ENCODE measurements at places on chromosomes 4 and X. TPM values are rescaled to one million over a fixed set of nuclear protein-coding genes. Genes with fewer than 3 reads are reported as not detected.

Gene SSX1
- total RNA-seq, result not detected

Gene UBA6
- total RNA-seq, result 178 TPM

Gene TRPC5OS
- total RNA-seq, result not detected

Gene RPA4
- not detected for total RNA-seq

Gene XKRX
- not detected for total RNA-seq

- no peak for DNase-seq
These were observed 2761.5 kb downstream of the ARAP2 start for GRCh38 chr4:33482773-33483172.

GRCh38 chr4:153618833-153619232, 65.2 kb upstream of the TLR2 start:
- DNase-seq, result no peak

DNA sequence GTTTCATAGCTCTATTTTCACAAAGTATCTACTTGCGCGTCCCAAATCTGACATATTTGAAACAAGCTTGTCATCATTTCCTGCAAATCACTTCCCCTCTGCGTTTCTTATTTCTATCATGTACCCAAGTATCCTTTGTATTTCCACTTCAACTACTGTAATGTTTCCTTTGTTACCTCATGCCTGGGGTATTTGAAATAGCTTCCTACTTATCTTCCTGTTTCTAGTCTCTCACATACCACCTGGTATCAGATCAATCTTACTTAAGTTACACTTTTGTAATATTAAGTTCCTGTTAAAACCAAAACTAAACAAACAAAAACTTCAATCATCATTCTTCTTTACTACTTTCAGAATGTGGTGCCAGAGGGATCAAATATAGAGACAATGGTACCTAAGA, 93.6 kb upstream of the SMAD1 start:
- DNase-seq, result no peak

DNA sequence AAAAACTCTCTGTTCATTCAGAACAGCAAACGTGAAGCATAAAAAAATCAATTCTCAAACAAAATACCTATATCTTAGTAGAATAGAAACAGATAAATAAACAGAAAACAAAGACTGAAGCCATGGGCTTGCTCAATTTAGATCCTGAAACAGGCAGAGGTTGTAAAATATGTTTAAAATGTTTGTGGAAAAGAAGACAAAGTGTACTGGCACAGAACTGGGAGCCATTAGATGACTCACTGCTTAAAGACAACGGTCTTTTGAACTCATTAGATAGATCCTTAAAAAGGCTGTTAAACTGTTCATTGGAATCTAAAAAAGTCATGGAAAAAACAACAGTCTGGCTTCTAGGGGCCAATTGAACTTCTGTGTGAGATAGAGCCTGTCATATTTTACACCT, 247.0 kb upstream of the NDST4 start:
- peak; percentile 41 for DNase-seq

DNA sequence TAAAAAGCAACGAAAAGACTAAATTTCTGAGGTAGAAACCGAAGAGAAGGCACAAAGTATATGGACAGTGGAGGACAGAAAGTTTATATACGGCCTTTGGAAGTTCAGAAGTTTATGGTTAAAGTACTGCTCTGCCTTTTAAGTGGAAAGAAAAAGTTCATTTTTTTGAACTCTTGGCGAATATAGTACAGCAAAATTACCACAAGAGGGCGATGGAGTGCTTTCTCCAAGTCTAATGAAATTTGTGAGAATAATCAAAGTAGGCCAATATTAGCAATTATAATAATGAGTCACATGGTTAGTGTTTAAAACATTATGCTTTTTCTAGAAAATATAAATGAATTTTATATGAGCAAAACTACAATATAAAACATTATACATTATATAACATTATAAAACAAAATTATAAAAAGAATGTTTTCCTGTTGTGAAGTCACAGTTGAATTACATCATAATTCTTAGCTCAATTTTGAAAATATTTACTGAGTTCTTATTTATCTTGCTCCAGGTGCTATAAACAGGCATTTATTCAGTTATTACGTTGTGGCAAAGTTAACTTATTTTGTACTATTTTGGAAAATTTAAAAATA, 136.2 kb upstream of the BMPR1B start:
- no peak for DNase-seq

DNA sequence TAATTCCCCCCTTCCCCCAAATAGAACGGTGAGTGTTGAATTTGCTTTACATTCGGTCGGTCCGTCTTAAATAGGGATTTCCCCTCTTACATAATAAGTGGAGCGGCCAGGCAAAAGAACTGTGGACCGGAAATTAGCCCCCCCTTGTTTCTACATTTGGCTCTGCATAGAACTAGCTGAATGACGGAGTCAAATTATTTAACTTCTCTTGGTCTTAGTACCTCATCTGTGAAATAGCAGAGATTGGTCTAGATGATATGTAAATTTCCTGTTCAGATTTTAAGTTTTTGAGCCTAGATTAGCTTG, 1.3 kb downstream of the SPATA18 start:
- no peak for DNase-seq

DNA sequence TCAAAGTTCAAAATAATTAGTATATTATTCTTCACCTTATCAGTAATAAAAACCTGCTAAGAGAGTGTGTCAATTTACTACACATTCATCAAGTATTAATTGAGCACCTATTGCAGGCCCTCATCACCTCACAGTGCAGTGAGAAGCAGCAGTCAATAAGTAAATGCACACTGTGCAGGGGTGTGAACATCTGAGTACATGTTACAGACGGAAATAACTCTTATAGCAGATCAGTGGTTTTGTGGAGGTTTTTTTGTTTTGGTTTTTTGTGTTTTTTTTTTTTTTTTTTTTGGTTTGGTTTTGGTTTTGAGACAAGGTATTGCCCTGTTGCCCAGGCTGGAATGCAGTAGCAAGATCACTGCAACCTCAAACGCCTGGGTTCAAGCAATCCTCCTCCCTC, 20.3 kb downstream of the KLF3 start:
- DNase-seq, result no peak

- DNase-seq, result no peak
These were observed 153.1 kb downstream of the NPNT start for GRCh38 chr4:106048250-106048971.

GRCh38 chr4:85968945-85969819, 390.7 kb downstream of the MAPK10 start:
- DNase-seq, result peak; percentile 57

GRCh38 chr4:53543561-53543960, 47.7 kb downstream of the LNX1 start:
- DNase-seq, result no peak

GRCh38 chrX:54992911-54993622, 921 bp downstream of the PFKFB1 start:
- DNase-seq, result no peak

DNA sequence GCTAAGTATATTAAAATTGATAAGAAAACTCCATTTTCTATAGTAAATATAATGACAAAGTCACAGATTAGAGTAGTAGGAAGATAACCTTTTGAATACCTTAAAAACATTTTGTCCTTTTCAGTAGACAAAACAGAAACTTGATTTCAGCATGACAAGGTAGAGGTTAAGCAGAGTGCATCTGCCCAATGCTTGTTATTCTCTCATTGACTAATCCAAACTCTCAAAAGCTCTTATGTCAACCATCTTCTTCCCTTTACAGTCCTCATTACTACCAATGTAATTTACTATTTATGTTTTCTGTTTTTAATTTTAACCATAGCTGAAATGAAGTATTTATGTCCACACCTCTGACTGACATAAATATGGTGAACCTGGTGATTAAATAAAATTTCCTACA, 11.1 kb downstream of the NIPAL1 start:
- DNase-seq, result no peak

DNA sequence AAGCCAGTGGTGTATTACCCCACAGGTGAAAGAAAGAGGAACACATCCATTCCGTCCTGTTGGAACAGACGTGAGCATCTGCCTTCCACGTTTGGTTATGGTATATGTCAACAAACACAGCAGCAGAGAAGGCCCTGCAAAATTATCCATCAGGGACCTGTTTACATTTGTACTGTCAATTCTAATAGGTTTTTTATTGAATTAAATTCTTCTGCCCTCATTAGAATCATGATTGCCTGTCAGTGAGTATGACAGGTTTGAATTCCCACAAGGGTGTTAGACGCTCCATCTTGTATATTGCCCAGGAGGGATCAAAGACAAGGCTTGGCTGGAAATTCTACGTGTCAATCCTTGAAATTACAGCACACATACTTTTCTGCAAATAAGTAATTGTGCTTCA, 339.9 kb upstream of the NOCT start:
- DNase-seq, result no peak

DNA sequence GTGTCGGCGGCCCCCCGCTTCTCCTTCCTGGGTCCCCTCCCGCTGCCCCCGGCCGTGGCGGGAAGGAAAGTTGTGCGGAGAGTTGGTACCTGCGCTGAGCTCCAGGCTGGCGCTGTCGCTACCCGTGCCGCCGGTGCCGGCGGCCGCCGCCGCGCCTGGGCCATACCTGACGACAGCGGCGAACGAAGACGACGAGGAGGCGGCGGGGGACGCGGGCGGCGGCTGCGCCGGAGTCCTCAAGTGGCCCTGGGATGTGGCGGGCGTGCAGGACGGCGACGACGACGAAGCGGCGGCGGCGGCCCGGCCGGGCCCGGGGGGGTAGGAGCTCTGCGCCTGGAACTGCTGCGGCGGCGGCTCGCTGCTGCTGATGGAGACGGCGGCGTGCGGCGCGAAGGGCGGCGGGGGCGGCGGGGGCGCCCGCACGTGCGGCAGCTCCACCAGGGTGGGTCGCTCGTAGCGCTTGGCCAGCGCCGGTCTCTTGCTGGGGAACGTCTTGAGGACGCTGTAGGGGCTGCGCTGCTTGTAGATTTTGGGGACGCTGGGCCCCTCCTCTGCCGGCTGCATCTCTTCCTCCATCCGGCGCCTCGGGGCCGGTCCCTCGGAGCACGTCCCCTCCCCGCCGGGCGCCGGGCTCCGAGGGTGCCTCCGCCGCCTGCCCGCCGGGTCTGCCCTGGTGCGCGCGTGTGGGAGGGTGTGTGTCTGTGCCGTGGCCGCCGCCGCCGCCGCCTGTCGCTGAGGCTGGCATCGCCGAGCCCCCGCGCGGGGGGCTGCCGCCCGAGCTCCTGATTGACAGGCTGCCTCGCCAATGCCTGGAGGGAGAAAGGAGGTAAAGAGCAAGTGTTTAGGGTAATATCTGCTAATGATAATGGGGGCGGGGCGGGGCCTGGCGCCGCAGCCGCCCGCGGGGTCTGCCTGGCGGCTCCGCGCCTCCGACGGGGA, 618 bp downstream of the BEND4 start:
- DNase-seq, result no peak

DNA sequence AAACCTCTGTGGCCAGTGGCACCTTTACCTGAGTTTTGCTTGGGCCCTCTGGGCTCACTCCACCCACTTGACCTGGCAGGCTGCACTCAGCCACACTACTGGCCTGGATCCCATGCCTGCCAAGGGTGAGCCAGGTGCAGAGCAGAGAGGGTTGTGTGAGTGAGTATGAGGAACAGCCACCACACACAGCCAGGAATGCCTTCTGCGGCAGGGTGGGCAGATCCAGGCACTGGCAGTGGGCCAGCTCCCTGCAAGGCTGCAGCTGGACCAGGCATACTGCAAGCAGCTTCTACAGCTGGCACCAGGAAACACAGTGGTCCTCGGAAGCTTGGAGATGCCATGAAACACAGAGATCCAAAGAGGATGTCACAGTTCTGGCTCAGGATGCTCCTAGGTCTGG, 570.1 kb upstream of the ACTRT1 start:
- DNase-seq, result no peak

DNA sequence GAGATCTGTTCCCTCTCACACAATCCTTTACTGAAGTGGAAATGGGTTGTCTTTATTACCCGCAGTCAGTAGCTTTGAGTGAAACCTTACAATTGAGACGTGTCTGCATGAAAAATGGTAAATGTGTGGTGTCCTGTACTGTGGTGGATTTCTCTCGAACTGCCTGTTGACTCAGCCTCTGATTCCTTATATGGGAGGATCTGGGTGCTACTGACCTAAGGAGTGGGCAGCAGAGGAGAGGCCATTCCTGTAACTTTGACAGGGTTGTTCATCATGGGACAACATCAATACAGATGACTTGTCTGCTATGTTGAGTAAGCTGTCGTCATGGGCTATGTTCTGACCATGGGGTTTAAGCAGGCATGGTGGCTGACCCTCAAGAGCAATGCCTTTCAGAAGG, 159.6 kb upstream of the WDR1 start:
- no peak for DNase-seq

GRCh38 chr4:85669204-85669603, 194.3 kb downstream of the ARHGAP24 start:
- no peak for DNase-seq

DNA sequence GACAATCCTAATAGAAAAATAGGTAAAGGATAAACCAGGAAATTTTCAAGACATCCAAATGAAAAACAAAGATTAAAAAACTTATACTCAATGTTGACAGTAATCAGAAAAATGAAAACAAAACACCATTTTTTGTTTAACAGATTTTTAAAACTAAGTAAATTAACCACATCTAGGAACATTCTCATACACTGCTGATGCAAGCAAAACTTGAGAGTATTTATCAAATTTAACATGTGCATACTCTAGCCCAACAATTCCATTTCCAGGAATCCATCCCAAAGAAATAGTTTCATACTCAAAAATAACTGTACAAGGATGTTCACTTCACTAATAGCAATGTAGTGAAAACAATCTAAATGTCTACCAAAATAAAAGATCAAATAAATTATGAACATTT, 11.5 kb downstream of the ANKRD17 start:
- DNase-seq, result no peak

DNA sequence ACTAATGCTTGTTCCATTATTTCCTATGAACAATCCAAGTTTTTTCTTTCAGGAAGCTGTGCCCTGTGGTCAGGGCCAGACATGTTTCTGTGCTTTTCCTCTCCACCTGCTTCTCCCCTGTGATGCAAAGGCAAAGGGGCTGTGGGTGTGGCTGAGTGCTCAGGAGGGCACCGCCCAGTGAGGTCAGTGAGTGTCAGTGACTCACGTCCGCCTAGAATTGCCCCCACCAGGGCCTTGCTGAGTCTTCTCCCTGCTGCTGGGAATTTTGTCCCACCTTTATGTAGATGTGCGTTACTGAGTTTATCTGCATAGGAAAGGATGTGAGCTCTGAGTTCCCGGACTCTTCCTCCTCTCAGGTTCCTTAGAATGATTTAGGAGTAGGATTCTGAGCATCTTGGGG, 283.2 kb downstream of the DCHS2 start:
- peak; percentile 82 for DNase-seq

DNA sequence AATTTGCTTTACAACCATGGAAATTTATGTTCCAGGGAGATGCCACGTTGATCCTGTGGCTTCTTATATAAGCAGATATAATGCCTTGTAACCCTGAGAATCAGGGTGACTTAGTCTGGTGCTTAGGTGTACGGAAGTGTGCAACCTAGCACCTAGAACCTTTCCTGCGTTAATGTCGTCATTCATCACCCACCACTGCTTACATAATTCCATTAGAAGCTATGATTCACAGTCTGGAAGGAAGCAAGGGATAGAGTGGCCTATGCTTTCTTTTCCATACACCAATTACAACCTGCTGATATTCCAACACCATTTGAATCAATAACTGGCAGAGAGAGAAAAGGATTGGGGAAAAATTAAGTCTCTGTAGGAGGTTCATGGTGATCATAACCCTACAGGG, 17.3 kb upstream of the CXCL8 start:
- DNase-seq, result no peak
